ENCODE measurements at places on chromosomes 5 and 9. TPM values are rescaled to one million over a fixed set of nuclear protein-coding genes. Genes with fewer than 3 reads are reported as not detected.

PDZD2 gene
- 10.3 TPM for total RNA-seq

ARID3C gene
- total RNA-seq = 0.16 TPM

DNAH5 gene
- total RNA-seq = 3.2 TPM

CCNB1 gene
- total RNA-seq = 49.8 TPM

PIK3R1 gene
- total RNA-seq = 25.7 TPM

- DNase-seq = no peak
Observed at GRCh38 chr5:150623152-150623877, 17.1 kb upstream of the SYNPO start.

GRCh38 chr5:64273276-64273675 is 107.6 kb downstream of the RNF180 start:
- DNase-seq = peak; percentile 36

DNA sequence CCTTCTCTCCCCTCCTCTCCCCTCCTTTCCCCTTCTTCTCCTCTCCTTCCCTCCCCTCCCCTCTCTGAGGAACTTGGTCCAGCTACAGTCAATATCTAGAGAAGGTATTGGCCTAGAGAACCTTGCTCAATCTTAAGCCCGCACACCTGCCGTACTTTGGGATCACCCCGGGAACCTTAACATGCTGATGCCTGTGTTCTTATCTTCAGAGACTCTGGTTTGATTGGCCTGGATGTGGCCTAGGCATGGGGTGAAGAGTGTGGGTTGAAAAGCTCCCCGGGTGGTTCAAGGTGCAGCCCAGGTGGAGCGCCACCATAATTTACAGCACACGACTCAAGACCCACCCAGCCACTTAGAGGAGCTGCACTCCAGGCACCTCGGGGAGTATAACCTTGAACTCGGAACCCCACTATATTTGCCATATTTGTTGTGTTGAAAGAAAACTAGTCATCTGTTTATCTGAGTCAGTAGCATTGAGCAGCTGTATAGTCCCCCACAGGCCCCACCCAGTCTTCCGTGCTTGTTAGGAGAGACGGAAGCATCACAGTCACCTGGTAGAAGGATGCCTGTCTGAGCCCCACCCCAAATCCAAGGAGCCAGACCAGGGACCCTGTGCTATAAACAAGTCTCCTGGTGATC is 14.4 kb upstream of the PHF19 start:
- no peak for DNase-seq

GRCh38 chr9:27665136-27665535 is 91.9 kb upstream of the C9orf72 start:
- DNase-seq = no peak

DNA sequence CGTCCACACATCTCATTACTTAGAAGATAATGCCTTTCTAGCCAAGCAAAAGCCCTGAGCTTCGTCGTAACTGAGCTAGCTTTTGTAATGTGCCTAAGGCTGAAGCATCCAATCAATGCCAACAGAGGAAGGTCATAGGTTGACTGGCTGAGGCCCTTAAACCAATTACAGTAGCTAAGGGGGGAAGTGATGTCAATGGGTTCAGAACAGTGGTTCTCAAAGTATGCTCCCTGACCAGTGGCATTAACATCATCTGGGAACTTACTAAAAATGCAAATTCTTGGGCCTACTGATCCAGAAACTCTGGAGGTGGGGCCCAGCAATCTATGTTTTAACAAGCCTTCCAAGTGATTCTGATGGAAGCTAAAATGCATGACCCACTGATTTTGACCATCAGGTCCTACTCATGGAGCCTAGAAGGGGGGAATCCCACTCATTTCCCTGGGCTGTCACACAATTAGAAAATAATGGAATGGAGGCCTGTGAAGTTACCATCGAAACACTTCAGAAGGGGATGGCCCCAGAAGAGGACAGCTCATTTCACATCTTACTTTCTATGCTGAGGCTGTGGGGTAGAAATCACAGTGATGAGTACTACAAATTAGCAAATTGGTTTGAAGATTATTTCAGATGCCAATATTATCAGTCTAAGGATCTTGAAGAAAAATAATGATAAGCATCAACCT is 4.8 kb upstream of the VLDLR start:
- no peak for DNase-seq

- peak; percentile 98 for DNase-seq
Observed at GRCh38 chr9:115650768-115651167, 502.8 kb upstream of the PAPPA start.

DNA sequence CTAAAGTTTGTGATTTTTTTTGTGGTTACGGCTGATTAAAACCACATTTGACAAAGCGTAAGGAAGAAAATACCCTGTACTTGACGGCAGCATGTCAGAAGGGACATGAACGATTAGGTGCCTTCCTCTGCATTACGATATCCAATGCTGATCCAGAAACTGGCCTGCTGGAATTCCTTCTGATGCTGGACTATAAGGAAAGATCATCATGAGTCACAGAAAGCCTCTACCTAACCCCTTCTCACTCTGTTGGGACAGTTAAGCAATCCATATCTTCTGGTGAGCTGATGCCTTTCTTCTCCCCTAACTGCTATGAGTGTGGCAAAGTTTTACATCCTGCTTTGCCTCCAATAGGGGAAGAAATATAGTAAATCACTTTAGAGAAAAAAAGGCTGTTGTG is 78.4 kb upstream of the PAPPA start:
- DNase-seq = peak; percentile 92

- DNase-seq = peak; percentile 96
Observed at GRCh38 chr9:116951588-116952435, 264.7 kb downstream of the TRIM32 start.

GRCh38 chr5:123451047-123451446 is 27.8 kb upstream of the CEP120 start:
- no peak for DNase-seq

DNA sequence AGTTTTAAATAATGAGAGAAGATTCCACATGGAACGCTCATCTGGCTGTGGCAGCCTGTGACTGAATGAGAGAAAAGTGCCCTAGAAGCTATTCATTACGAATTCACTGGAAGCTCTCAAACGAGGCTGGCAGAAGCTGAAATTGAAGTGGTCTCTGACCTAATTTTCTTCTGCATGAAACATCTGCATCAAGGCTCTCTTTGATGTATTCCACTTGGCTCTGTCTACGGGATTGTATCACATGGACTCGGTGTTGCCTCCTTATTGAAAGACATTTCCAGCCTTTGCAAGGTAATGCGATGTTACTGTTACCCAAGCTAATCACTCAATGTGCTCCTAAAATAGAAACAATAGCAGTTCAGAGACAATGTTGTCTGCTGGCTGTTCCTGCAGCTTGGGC is 246.9 kb upstream of the ZNF462 start:
- no peak for DNase-seq

DNA sequence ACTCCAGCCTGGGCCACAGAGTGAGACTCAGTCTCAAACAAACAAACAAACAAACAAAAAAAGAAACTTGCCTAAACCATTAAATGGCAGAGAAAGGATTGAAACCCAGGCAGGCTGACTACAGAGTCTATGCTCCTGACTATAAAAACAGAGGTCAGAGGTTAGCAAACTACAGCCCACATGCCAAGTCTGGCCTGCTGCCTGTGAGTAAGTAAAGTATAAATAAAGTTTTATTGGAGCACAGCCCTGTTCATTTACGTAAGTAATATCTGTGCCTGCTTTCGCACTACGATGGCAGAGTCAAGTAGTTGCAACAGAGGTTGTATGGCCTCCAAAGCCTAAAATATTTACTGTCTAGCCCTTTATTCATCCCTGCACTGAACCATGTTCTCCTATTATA is 11.6 kb downstream of the POLR1E start:
- DNase-seq = no peak

DNA sequence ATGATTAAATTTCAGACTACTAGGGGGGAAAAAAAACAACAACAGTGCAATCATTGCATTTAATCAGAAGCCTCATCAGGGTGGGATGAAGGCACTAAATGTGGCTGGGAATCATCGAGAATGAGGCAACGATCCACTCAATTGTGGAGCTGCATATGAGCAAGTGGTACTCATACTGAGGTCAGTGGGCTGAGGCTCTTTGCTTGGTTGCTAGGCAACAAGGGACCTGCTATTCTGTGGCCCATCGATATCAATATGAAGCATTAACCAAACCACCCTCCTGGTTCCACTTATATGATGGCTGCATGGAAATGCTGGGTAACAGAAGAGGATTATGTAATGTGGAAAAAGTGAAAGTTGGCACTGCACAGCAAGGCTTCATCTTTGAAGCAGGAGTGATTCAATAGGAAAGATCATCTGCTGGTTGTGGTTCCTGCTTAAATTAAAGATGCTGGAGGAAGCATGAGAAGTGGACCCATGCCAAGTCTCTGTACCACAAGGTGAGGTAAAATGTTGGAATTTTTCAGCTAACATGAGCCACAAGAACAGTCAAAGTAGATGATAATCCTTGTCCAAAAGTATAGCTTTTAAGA is 159.8 kb upstream of the HMHB1 start:
- peak; percentile 74 for DNase-seq
